ENCODE measurements at places on chromosomes 2 and 18.

DNA sequence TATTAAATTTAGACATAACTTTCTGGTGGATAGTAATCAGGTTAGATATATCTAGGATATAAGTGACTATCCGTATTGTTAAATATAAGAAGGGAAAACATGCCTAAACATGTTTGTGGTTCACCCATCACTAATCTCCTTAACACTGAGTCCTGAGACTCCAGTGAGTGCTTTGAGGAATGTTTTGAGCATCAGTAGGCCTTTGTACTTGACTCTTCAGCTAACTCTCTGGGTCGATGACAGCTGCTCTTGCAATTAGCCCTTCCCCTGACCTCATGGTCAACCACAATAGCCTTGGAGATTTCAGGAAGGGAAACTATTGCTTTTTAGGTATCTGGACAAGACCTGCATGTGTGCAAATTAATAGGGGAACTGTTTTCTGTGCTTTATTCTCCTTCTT lies 716.8 kb downstream of the EPHA4 start:
- DNase-seq, result peak; percentile 59

- DNase-seq, result no peak
These were observed 1.6 kb downstream of the ST8SIA3 start for GRCh38 chr18:57353940-57354461.

DNA sequence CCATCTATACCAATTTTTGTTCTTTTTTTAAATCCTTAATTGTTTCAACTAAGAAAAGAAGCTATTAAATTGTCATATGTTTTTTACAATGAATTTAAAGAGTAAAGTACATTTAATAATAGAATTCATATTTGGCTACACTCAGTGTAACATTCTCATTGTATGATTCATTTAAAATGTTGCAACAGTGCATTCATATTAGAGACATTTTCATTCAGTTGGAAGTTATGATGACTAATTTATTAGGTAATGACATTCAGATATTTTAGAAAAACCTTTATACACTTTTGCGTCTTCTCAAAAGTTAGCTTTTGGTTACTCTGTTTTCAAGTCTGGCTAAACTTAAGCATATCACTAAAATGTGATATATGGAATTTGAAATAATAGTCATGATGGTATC lies 887.5 kb upstream of the NRXN1 start:
- no peak for DNase-seq

- no peak for DNase-seq
These were observed 82.8 kb downstream of the SLC25A12 start for GRCh38 chr2:171811245-171811628.

DNA sequence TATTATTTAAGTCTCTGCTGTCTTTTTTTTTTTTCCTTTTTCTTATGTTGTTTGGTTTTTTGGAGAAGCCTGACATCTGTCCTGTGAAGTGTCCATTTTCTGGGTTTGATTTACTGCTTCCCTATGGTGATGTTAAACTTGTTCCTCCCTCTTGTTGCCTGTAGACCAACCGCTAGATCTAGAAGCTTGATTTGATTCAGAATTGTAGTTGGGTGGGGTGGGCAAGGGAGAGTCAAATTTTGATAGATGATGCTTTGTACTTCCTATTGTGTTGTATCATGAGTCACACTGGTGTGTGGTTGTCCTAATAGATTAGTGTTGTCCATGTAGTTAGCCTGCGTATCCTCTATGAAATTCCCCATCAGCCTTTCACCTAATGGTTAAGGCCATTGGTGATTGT lies 35.4 kb downstream of the CAB39 start:
- no peak for DNase-seq

GRCh38 chr18:79056827-79057367 lies 12.3 kb upstream of the ATP9B start:
- no peak for DNase-seq

DNA sequence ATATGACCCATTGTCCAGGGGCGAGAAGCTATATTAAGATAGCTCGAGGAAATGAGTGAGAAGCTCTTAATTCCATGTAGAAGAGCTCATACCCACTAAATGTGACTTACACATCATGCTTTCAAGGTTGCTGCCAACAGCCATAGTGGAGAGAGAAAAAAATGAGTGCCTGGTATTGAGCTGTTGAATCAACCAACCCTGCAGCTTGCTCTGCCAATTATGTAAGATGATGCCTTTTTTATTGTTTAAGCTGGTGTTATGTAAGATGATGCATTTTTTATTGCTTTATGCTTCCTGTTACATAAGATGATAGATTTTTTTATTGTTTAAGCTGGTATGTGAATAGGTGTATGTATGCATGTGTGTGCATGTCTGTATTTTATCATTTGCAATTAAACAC lies 228.2 kb downstream of the CCDC178 start:
- no peak for DNase-seq

- no peak for DNase-seq
These were observed 102.5 kb downstream of the OLA1 start for GRCh38 chr2:174145827-174146226.

- no peak for DNase-seq
These were observed 18.2 kb downstream of the FBLN7 start for GRCh38 chr2:112156152-112156986.

DNA sequence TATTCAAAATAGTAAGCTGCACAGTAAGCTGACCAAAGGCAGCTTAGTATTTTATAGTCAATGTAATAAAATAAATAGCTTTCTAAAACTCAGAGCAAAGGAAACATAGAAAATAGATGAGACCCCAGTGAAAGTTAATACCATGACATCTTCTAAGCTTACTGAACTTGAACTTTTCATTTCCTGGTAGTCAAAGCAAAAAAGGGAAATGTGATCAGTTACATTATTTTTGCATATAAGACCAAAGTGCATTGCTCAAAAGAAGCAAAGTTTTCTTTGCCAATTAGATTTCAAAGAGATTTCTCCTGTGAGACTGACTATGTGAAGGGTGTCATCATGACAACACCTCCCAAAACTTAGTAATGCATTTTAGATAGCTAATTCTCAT lies 70.2 kb downstream of the MYO1B start:
- no peak for DNase-seq

GRCh38 chr18:78939105-78939504 lies 40.5 kb upstream of the SALL3 start:
- DNase-seq, result no peak

- DNase-seq, result no peak
These were observed 149.4 kb downstream of the TNS1 start for GRCh38 chr2:217853301-217853881.

- no peak for DNase-seq
These were observed 81.8 kb upstream of the ADAM23 start for GRCh38 chr2:206361407-206362045.

DNA sequence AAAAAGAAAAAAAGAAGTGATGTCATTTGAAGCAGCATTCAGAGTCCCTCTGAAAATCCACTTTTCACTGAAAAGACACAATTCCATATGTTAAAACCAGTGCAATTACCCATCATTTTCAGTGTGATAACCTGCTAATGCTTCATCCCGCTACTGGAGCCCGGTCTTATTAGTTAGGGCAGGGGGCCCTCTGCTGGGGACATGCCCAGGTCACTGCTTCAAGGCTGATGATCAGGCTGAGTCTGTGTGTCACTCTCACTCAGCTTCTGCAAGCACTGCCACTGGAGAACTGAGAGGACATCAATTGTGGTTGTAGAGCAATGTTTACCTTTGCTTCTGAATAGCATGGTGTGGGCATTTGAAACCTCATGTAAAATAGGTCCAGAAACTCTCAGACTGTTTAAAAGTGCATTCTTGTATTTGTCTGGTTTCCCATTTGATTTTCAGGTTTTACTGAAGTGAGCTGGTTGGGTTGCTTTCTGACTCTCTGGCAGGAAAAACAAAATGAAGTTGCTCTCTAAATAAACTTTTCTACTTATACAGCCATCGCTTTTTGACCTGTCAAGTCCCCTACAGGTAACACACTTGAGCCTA lies 49.2 kb upstream of the NXPH2 start:
- no peak for DNase-seq

- no peak for DNase-seq
These were observed 38.8 kb downstream of the BMP10 start for GRCh38 chr2:68832233-68832869.

- no peak for DNase-seq
These were observed 302.2 kb upstream of the STON1 start for GRCh38 chr2:48227617-48228344.

- DNase-seq, result no peak
These were observed 578 bp downstream of the IWS1 start for GRCh38 chr2:127525691-127526131.

GRCh38 chr2:6630209-6630608 lies 235.5 kb downstream of the CMPK2 start:
- DNase-seq, result no peak

DNA sequence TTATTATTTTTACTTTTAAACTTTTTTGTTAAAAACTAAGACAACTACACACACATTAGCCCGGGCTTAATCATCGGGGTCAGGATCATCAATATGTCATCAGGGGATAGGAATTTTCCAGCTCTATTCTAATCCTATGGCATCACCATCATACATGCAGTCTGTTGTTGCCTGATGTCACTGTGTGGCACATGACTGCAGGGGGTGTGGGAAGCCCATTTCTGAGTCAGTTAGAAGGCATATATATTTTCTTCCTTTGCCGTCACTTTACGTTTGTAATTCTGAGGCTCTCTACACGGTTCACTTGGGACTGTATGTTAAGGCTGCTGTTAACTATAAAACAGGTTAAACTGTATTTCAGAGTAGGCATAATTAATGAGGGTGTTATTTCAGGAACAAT lies 144.4 kb upstream of the ITGA6 start:
- DNase-seq, result no peak

GRCh38 chr2:102112692-102113665 lies 29.6 kb upstream of the IL1R1 start:
- no peak for DNase-seq

DNA sequence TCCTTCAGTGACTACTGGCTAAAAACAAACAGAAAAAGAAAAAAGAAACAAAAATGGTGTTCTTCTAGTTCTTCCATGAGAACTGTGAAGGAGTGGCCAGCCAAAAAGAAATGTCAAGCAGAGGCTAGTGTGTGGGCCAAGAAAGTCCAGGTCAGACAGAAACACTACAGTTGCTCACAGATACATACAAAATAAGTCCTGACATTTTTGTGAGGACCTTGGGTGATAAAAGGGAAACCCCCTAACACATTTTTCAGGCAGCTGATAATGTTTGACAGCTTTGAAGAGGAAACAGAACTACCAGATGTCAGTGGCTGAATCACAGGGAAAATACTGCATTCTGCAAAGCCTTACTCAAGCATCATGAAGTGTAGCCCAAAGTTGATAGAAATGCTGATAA lies 28.1 kb downstream of the ARHGAP25 start:
- no peak for DNase-seq

- DNase-seq, result no peak
These were observed 143.1 kb upstream of the TTC39C start for GRCh38 chr18:23871410-23871809.

DNA sequence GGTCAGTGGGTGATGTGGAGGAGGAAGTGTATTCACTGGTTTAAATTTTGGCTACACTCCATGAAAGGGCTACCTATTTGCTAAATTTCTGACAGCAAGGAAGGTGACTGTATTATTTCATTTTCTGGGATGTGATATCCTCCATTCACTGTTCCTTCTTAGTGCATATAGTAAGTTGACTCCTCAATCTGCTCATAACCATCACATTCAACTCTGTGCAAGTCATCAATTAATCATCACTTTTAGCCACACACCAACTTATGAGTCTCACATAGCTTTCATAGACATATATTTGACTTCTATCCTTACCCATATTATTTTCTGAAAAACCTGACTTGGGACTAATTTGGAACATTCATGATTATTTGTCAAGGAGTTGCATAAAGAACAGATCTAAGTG lies 16.9 kb downstream of the KLHL41 start:
- no peak for DNase-seq

DNA sequence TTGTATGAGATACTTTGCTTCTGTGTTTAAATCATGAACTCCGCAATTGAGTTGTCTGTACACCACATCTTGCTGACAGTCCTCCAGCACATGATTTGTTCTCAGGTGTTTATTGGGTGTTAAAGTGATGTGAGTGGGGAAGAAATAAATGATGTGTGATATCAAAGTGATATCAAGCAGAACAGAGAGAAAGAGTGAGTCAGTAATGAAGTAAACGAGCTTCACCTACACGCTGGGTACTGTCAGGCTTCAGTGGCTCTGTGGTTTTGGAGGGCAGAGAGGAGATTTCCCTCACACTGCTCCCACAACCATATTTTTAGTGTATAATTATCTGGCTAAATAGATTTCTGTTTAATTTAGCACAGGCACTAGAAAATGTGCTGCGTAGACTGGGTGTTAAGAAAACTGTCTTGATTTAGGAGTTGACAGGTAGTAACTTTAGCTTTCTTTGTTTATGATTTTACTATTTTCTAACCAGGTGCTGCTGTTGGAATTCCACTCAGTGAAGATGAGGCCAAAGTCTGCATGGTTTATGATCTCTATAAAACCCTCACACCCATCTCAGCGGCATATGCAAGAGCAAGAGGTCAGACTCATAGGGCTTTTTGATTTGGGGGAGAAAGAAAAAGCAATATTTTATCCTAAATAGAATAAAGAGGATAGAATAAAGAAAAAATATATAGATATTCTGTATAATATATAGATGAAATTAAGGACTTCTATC lies 21.2 kb downstream of the ATIC start:
- DNase-seq, result no peak

- DNase-seq, result no peak
These were observed 99.8 kb upstream of the ARHGAP28 start for GRCh38 chr18:6629635-6630140.
